Natural killer cell treated with Interleukin-12 subunit alpha and Interleukin-12 subunit beta and Interleukin-15 and Interleukin-18, amount 100 ng/mL, for 72 hours (primary cell): ENCODE measurements at places on chromosomes 3 and 15.

- no peaks in the 10 kb centered on the region for H3K4me1 ChIP-seq
- no peak overlapping the region for H3K27ac ChIP-seq
- no peak for DNase-seq
- no peak overlapping the region for H3K4me3 ChIP-seq
- H3K36me3 ChIP-seq, result no peaks in the 10 kb centered on the region
These were observed 189.4 kb downstream of the MFSD1 start for GRCh38 chr3:158991146-158991705.

GRCh38 chr3:102059145-102059943 is 210.0 kb downstream of the NFKBIZ start:
- no peak overlapping the region for H3K4me3 ChIP-seq
- no peak overlapping the region for H3K27ac ChIP-seq
- H3K4me1 ChIP-seq, result peaks cover 15% of the 10 kb centered on the region
- DNase-seq, result no peak

- no peak overlapping the region for H3K4me3 ChIP-seq
- H3K36me3 ChIP-seq, result no peaks in the 10 kb centered on the region
- H3K4me1 ChIP-seq, result no peaks in the 10 kb centered on the region
- H3K27me3 ChIP-seq, result no peaks in the 10 kb centered on the region
- DNase-seq, result no peak
These were observed 211.9 kb downstream of the TPRG1 start for GRCh38 chr3:189383630-189384029.

DNA sequence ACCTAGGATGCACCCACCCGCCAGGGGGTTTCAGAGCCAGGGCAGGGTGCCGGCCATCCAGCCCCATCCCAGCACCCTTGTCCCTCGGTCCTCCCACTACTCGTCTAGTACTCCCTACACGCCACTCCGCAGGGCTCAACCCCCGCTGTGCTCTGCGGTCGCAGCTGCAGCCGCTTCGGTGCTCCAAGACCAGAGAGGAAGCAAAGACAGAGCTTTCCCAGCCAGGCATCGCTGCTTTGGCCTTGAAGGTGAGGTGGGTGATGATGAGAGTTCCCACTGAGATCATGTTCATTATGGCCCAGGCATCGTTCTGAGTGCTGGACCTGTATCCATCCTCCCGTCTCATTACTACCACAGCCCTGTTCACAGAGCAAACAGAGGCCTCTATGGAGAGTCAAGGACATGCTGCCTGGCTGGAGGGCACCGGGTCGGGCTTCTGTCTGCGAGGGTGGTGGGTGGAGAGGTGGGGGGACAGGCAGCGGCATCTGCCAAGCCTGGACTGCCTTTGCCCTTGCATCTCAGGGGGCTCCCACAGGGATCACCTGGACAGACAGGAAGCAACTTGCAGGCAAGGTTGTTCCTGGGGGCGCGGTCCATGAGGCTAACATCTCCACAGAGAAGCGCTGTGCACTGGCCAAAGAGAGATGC is 66.9 kb downstream of the KLF13 start:
- no peak for DNase-seq
- peaks cover 5% of the 10 kb centered on the region for H3K36me3 ChIP-seq
- peak overlapping the region; percentile 88 for H3K27ac ChIP-seq
- H3K4me1 ChIP-seq, result peaks cover 47% of the 10 kb centered on the region
- H3K4me3 ChIP-seq, result peak overlapping the region; percentile 89
- H3K27me3 ChIP-seq, result no peaks in the 10 kb centered on the region

DNA sequence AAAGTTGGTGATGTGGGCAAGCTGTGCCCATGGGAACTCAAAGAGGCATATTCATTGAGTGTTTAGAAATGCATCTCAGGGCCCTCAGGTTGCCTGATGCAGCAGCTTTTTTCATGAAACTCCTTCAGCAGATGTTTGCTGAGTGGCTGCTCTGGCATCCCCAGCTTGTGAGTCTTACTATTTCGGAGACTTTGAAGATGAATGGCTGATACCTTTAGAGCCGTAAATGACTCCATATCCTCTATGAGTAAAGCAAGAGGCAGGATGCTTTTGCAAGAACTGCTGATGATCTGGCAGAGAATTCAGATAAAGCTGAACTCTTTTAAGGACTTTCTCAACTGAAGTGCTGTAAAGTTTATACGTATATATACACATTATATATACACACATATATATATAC is 384.3 kb downstream of the CACNA2D3 start:
- peaks cover 7% of the 10 kb centered on the region for H3K36me3 ChIP-seq
- DNase-seq, result no peak
- no peaks in the 10 kb centered on the region for H3K27me3 ChIP-seq
- no peaks in the 10 kb centered on the region for H3K4me1 ChIP-seq

- no peak overlapping the region for H3K4me3 ChIP-seq
- H3K27ac ChIP-seq, result no peak overlapping the region
- H3K36me3 ChIP-seq, result peaks cover 5% of the 10 kb centered on the region
- DNase-seq, result no peak
- H3K4me1 ChIP-seq, result no peaks in the 10 kb centered on the region
These were observed 167.0 kb downstream of the ATP10A start for GRCh38 chr15:25695875-25696760.

DNA sequence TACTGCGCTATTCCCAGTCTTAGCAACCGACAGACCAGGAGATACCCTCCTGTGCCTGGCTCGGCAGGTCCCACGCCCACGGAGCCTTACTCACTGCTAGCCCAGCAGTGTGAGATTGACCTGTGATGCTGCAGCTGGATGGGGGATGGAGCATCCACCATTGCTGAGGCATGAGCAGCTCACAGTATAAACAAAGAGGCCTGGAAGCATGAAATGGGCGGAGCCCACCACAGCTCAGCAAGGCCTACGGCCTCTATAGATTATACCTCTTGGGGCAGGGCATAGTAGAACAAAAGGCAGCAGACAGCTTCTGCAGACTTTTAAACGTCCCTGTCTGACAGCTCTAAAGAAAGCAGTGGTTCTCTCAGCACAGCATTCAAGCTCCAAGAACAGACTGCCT is 160.3 kb downstream of the ANXA2 start:
- no peaks in the 10 kb centered on the region for H3K4me1 ChIP-seq
- H3K27ac ChIP-seq, result no peak overlapping the region
- peaks cover 28% of the 10 kb centered on the region for H3K27me3 ChIP-seq

- H3K27ac ChIP-seq, result no peak overlapping the region
- H3K4me3 ChIP-seq, result no peak overlapping the region
- DNase-seq, result no peak
- H3K27me3 ChIP-seq, result no peaks in the 10 kb centered on the region
These were observed 2.5 kb downstream of the AP4E1 start for GRCh38 chr15:50911001-50911400.

DNA sequence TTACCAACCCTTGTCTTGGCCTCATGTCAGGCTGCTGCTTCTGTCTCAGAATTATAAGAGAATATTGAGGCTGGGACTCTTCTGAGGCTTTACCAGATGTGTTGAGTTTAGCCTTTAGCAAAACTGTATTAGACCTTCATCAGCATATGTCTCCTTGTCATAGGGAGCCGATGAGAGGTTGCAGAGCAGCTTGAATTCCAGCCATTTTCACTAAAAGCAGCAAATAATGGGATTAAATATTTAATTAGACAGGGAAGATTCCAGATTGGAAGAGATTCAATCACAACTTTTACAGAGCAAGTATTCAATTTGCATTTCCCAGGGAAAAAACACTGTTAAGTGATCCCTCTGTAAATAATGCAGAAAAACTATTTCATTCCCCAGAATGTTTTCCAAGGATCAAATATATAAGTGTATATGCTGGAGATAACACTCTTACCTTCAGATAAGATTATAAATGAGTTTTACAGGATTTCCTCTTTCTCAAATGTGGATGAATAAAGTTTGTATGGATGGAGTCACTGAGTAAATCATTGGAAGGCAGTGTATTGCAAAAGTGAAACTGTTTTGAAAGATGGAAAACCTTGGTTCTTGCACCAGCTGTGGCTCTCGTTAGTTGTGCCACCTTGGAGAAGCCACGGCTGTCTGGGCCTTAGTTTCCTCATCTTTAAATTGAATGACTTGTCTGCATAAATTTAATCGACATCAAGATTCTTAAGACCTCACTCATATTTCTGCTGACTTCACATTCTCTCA is 466.4 kb upstream of the SGO1 start:
- peaks cover 5% of the 10 kb centered on the region for H3K36me3 ChIP-seq
- no peak for DNase-seq
- no peaks in the 10 kb centered on the region for H3K4me1 ChIP-seq
- H3K4me3 ChIP-seq, result no peak overlapping the region

GRCh38 chr15:57890351-57890750 is 175.2 kb downstream of the ALDH1A2 start:
- no peak for DNase-seq
- no peaks in the 10 kb centered on the region for H3K36me3 ChIP-seq
- H3K27ac ChIP-seq, result no peak overlapping the region
- no peaks in the 10 kb centered on the region for H3K4me1 ChIP-seq
- H3K27me3 ChIP-seq, result peaks cover 72% of the 10 kb centered on the region
- H3K4me3 ChIP-seq, result no peak overlapping the region

- no peaks in the 10 kb centered on the region for H3K27me3 ChIP-seq
- no peak overlapping the region for H3K27ac ChIP-seq
- H3K36me3 ChIP-seq, result no peaks in the 10 kb centered on the region
- H3K4me3 ChIP-seq, result no peak overlapping the region
- no peaks in the 10 kb centered on the region for H3K4me1 ChIP-seq
These were observed 123.4 kb upstream of the MB21D2 start for GRCh38 chr3:193040836-193041672.

DNA sequence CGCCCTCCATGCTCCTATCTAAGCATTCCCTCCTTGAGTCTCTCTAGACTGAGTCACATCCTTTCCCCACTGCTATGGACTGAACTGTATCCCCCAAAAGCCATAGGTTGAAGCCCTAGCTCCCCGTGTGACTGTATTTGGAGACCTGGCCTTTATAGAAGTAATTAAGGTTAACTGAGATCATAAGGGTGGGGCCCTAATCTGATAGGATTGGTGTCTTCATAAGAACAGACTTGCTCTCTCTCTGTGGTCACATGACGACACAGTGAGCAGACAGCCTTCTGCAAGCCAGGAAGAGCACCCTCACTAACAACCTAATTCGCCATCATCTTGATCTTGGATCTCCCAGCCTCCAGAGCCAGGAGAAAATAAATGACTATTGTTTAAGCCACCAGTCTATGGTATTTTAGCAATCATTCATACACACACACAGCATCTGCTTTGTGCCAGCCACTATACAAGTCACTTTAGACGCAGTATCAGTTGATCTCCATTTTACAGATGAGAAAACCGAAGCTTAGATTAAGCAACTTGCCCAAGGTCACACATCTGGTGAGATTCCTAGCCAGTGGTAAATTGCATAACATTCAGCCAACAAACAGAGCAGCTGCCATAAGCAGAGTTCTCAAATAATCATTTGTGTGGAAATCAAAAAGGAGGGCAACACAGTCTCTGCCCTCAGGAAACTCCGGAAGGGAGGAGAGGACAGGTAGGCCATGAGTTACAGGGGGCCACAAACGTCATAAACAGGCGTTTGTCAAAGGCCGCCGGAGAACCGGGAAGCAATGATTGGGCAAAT is 66.3 kb upstream of the HES1 start:
- peak overlapping the region; percentile 87 for H3K4me3 ChIP-seq
- peaks cover 12% of the 10 kb centered on the region for H3K36me3 ChIP-seq
- peaks cover 16% of the 10 kb centered on the region for H3K4me1 ChIP-seq
- peak overlapping the region; percentile 73 for H3K27ac ChIP-seq

- no peak overlapping the region for H3K4me3 ChIP-seq
- no peak for DNase-seq
- no peak overlapping the region for H3K27ac ChIP-seq
- H3K27me3 ChIP-seq, result no peaks in the 10 kb centered on the region
- no peaks in the 10 kb centered on the region for H3K4me1 ChIP-seq
- no peaks in the 10 kb centered on the region for H3K36me3 ChIP-seq
These were observed 321.8 kb upstream of the MME start for GRCh38 chr3:154758109-154758868.

DNA sequence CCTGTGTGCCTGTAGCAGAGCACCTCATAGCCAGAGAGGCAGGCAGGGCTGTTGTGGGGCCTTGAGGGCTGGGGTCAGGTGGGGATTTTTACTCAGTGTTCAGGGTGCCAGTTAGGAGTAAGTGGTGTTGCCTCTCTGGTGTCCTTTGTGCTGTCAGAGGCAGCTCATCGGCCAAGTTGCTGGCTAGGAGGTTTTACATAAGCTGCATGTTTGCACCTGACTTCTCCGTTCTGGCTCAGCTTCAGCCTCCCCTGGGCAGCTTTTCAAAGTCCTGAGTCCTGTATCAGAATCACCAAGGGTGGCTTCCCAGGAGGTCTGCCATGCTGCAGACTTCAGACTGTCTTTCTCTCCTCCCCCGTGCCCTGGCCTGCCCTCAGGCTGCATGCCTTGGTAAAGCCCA is 242.6 kb upstream of the TPM1 start:
- DNase-seq, result no peak
- H3K36me3 ChIP-seq, result no peaks in the 10 kb centered on the region
- H3K4me3 ChIP-seq, result no peak overlapping the region
- H3K27me3 ChIP-seq, result peaks cover 13% of the 10 kb centered on the region
- H3K4me1 ChIP-seq, result no peaks in the 10 kb centered on the region

- no peak for DNase-seq
- H3K4me3 ChIP-seq, result peak overlapping the region; percentile 68
- peaks cover 8% of the 10 kb centered on the region for H3K4me1 ChIP-seq
- no peaks in the 10 kb centered on the region for H3K36me3 ChIP-seq
- peaks cover 8% of the 10 kb centered on the region for H3K27me3 ChIP-seq
These were observed 473 bp downstream of the FHIT start for GRCh38 chr3:61250784-61251173.

DNA sequence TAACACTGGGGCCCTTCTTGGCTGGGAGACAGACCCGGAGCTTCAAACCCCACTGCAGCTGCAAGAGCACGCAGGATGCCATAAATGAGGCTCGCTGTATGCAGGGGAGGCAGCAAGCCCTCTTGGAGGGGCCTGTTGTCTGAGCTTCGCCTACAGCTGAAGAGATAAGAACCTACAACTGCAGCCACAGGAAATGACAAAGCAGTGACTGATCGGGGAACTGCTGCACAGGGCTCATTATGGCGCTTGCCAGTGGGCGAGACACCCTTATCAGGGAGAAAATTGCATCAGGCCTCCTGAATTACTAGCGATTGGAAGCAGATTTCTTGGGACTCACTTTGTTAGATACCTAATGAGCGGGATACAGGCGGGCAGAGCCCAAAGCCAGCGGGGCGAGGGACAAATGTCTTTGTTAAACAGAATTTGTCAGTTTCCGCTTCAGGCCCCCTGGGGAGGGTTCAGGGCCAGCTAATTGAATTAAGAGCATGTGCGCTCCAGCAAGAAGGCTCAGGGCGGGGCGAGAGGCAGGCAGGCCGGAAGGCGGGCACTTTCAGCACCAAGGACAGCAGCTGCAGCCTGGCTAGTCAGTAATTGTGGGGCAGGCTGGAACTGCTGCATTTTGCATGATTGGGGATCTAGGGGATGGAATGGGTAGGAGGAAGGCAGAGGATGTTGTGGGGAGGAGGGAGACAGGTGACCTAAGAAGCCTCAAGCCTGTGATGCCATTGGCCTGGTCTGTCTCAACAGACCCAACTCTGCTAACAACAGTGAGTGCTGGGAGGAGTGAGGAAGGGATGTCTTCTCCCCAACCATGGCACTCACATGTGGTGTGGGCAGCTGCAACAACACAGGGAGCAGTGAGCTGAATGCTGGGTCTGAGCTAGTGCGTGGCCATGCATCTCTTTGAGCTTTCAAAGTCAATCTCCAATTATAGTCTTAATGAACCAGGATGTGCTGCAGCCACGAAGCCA is 55.3 kb downstream of the CCDC33 start:
- H3K27me3 ChIP-seq, result peaks cover 46% of the 10 kb centered on the region
- peak; percentile 71 for DNase-seq
- H3K36me3 ChIP-seq, result no peaks in the 10 kb centered on the region
- H3K27ac ChIP-seq, result peak overlapping the region; percentile 24
